NCI-H2081 (cell line): ENCODE measurements at places on chromosomes 12 and 14.

GRCh38 chr12:32089156-32089555, 17.5 kb upstream of the BICD1 start:
- DNase-seq: no peak

DNA sequence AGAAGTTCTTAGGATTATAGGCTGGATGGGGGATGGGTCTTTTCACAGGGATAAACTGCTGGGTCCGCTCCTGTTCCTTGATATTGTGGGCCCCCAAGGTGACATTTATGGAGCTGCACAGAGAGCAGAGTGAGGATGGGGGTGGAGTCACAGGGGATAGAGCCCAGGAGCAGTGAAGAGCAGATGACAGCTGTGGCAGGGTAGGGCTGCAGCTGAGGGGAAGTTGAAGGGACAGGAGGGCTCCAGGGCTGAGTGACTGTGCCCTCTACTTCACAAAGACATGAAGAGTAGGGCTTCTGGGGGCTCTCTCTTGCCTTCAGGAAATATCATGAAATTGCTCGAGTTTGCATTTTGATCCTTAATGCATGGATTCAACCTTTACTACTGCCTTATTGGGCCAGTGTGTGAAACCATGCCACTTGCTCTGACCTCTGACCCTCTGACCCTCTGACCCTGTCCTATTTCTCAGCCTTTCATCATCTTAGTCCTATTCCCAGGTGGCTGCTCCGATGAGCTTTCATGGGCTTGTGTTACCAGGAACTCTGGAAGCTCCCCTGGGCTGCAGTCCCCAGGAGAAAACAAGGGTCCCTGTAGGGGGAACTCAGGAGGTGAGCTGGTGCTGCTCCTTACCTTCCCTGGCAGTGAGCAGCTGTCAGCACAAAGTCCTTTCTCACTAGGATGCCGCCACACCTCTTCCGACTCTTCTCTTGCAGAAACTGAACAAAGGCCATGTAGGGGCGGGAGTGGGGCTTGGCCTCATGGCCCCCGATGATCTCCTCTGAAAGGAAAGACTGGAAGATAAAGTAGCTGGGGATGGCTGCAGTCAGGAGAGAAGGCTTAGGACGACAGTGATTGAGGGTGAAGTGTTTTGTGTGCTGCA, 1.6 kb downstream of the GZMH start:
- no peak for DNase-seq

- peak; percentile 19 for DNase-seq
Measured at GRCh38 chr12:98955284-98955683, 310.2 kb downstream of the APAF1 start.

DNA sequence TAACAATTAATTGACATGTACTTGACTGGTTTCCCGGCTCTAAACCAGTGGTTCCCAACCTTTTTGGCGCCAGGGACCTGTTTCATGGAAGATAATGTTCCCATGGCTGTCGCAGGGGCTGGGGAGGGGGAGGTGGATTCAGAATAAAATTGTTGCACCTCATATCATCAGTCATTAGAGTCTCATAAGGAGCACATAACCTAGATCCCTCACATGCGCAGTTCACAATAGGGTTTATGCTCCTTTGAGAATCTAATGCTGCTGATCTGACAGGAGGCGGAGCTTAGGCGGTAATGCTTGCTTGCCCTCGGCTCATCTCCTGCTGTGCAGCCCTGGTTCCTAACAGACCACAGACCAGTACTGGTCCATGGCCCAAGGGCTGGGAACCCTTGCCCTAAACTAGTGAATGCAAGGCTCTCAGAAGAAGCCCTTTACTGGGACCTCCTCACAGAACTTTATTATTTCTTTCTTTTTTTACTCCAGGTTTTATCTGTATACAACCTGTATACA, 86.4 kb upstream of the SINHCAF start:
- no peak for DNase-seq

- DNase-seq: no peak
Measured at GRCh38 chr12:123040106-123040505, 59.6 kb downstream of the ARL6IP4 start.

- DNase-seq: no peak
Measured at GRCh38 chr12:131321988-131322387, 368.3 kb downstream of the ADGRD1 start.

DNA sequence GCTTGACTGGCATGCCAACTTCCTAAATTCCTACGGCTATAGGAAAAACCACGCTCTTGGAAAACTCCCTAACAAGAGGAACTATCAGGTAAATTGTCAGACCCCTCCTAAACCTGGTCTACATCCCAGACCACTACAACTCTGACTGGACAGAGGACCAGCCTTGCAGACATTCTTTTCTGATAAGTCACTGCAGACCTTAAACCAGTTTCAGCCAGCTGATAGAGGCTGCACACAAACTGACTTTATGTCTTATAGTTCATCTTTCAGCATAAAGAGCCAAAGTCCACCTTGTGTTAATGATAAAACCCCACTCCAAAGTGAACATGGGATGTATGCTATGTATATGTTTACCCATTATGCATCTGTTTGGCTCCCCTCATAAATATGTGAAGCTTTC, 166.6 kb downstream of the KTN1 start:
- DNase-seq: no peak

GRCh38 chr14:77580964-77581505, 35.4 kb downstream of the SPTLC2 start:
- DNase-seq: peak; percentile 51

- DNase-seq: no peak
Measured at GRCh38 chr14:87960013-87960787, 32.8 kb downstream of the GALC start.

GRCh38 chr12:105013892-105014291, 27.8 kb downstream of the NOPCHAP1 start:
- DNase-seq: no peak

- DNase-seq: no peak
Measured at GRCh38 chr14:56224229-56224628, 106.0 kb downstream of the PELI2 start.

GRCh38 chr14:100425429-100425827, 102.3 kb downstream of the SLC25A47 start:
- no peak for DNase-seq

- DNase-seq: no peak
Measured at GRCh38 chr12:116624516-116624915, 65.3 kb downstream of the MAP1LC3B2 start.

DNA sequence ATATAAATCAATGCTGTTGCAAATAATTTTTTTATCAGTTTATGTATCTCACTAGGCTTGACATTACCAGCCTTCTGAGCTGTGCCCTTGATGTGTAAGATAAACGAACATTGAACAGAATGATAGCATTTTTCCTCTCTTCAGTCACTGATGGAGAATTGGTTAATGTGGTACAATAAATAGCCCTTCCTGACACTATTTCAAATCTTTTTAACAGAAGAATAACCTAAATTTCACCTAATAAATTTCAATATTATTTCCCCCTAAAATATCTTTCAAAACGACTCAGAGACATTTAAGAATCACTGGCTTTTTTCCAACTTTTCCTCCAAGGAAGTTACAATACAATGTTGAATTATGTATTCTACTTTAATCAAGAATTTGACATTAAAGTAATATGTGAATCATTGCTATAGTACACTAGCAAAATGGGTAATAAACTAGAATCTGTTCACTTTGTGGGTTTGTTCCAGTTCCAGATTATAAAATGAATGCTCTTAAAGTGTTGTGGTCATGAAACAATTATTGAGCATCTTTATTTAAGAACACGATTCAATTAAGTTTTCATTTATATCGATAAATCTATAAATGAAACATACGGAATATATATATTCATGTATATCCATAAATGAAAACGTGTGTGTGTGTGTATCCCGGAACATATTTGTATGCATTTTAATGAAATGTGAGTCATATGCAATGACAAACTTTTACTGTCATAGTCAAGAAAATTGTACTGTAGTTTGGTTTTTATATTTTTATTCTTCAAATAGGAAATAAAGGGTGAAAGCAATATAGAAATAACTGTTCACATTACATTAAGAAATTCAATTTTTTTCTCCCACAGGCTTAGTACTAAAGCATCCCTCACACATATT, 2.5 kb upstream of the ATP2B1 start:
- no peak for DNase-seq

- DNase-seq: no peak
Measured at GRCh38 chr12:19615384-19615725, 176.1 kb downstream of the AEBP2 start.

DNA sequence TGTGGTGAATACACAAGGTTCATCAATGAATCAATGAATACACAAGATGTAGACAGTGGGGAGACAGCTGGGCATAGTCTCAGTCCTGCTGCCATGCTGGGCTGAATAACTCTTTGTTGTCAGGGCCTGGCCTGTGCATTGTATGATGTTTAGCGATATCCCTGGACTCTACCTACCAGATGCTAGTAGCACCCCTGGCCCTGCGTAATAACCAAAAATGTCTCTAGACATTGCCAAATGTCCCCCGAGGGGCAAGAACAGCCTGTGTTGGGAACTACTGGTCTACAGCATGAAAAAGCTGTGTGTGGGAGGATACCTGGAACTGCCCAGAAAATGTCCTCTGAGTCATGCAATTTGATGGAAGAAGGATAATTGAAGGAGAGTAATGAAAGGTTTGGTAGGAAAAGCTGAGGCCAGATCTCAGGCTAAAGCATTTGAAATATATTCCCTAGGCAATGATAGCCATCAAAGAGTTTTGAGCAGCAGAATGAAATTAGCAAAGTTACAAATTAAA, 128.2 kb downstream of the TMEM30B start:
- no peak for DNase-seq

- no peak for DNase-seq
Measured at GRCh38 chr14:69034612-69035262, 55.6 kb upstream of the ACTN1 start.

GRCh38 chr14:77067632-77068516, 30.2 kb upstream of the CIPC start:
- peak; percentile 76 for DNase-seq

DNA sequence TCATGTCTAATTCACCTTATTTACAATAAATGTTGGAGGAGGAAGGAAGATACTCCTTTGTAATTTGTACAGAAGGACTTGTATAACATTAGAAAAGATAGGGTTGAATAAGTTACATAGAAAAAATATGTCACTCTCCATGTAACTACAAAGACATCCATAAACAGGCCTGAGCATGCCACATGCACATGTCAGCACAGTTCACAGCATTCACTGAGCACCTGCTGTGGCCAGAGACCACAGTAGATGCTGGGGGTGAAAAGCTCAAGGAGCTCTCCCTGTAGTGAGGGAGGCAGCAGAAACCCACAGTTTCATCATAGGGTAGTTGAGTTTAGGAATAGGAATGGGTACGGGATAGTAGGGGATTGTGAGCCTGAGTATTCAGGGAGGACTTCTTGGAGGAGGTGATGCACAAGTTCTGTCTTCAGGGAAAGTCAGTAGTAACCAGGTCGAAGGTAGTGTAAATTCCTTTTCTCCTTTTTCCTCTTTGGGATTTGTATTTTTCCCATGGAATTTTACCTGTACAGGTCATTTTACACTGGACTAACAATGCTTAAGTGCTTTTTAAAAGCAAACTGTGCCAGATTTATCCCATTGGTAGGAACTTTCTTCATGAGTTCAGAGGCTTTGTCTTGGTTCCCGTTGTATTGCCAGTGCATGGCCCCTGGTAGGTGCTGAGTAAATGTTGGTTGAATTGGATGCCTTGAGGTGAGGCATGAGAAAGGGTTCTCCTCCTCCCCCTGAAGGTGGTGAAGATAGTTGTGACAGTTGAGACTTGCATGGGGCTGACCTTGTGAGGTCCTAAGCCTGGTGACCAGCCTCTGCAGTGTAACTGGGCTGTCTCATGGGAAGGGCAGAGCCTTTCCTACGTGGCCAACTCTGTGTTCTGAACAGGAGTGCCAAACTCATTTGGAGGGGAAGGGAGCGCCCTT, 20.2 kb downstream of the PRKCH start:
- DNase-seq: no peak

DNA sequence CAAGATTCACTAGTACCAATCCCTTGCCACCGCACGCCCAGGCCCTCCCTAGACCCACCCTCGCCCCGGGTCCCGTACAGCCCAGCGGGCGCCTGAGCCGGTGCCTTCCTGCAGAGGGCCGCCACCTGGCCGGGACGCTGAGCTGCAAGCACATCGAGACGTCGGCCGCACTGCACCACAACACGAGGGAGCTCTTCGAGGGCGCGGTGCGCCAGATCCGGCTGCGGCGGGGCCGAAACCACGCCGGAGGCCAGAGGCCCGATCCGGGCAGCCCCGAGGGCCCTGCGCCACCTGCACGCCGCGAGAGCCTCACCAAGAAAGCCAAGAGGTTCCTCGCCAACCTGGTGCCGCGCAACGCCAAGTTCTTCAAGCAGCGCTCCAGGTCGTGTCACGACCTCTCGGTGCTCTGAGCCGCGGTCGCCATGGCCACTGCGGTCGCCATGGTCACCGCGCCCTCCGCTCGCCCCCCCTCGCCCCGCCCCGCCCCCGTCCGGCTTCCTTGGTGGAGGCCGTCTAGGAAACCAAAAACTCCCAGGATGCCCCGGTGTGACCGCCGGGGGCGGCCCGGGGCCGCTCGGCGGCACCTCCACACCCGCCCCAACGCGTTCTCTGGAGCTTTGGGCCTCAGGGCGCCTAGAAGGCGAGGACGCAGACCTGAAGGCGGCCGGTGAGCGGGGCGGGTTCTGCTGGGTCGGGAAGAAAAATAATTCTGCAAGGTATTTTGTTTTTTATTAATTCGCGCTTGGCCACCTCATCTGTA, 3.7 kb downstream of the REM2 start:
- DNase-seq: no peak

DNA sequence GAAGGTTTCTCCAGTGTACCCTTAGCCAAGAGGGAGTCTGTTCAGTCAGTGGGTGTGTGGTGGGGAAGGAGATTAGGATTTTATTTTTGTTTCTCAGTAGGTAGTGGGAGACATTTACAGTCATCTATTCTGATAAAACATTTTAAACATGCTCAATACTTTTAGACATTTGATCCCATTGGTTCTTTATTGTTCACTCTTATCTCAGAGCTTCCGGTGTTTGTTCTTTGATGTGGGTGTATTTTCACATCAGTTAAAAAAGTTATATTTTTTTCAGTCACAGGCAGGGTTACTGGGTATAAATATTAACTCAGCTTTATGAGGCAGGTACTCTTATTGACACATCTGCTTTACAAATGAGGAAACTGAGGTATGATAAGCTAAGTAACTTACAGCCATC, 43.3 kb upstream of the LRRK2 start:
- DNase-seq: no peak

- DNase-seq: no peak
Measured at GRCh38 chr14:63938198-63939005, 85.6 kb downstream of the SYNE2 start.

GRCh38 chr12:109523504-109523903, 46.1 kb downstream of the UBE3B start:
- DNase-seq: no peak

GRCh38 chr12:51323966-51324895, at the start of gene BIN2:
BIN2 (minus strand) TSS chr12:51324174; CDS start chr12:51324102, 72 bp downstream.
- DNase-seq: no peak

GRCh38 chr12:10721651-10722501, 1.2 kb downstream of the YBX3 start:
- peak; percentile 46 for DNase-seq
